Neuronal stem cell (in vitro differentiated cells): ENCODE measurements at places on chromosomes 16 and 17.
A peak's percentile ranks its signal among the peaks of the same experiment; 100 is the strongest.

DNA sequence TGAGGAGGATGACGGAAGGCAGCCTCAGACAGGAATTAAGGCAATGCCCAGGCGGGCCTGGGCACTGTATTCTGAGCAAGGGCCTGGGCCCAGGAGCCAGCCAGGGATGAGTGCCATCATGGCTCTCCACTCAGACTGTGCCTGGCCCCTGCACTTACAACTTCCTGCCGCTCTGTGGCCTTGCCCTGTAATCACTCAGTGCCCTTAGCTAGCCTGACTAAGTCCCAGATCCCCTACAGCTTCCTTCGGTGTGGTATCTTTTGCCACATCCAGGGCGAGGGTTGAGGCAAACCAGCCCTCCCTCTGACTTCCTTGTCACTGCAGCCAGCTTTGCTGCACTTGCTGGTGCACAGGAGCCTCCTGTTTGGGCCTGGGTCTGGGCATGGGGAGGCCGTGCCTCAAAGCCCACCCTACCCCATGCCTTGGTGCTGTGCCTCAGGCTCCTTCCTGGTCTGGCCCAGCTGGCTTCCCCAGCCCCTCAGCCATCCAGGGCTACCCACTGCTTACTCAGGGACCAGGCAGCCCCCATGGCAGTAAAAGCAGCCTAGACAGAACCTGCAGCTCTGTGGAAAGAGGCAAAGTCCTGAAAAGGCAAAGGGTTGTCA, 9.3 kb downstream of the SLC46A1 start:
- no peak for DNase-seq

DNA sequence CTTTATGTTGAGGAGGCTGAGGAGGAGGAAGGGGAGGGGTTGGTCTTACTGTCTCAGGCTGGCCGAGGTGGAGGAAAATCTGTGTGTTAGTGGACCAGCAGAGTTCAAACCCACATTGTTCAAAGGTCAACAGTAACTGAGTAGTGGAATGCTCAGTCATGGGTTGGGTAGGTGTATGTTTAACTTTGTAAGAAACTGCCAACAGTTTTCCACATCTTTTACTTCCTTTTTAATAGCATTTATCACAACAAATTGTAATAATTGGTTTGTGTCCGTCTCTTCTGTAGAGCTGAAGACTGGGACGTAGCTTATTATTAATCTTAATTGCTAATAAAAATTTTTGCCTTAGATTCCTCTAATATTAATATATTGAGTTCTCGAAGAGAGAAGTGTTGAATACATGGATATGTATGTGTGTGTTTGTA, 5.3 kb downstream of the ATP6V0A1 start:
- DNase-seq = no peak

DNA sequence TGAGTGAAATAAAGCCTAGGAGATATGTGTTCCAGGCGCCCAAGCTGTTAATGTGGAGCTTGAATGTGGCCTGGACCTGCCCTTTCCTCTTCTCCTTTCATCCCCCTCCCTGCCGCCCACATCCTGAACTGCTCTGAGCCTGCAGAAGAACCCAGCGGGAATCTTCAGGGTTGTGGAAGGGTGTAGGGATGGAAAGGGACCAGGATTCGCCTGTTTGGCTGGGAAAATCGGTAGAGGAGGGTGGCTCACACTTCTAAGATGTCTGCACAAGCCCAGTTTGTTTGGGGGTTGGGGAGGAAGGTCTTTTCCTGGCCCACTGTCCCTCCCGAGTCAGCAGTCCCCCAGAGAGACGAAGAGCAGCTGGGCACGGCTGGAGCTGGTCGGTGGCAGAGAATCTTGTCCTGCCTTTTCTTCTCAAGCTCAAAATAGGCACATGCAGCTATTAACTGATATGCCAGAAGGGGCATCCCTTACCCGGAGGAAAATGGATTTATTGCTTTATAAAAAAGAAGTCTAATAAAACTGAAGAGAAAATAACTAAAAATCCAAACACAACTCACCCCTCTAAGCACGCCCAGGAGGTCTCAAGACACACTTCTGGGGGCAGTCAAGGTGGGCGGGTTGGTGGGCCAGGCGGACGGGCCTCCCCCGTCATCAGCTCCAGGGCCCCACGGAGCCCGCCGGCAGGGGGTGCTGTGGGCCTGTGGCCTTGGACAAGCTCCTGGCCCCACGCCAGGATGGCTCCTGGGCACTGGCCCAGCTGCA, 11.5 kb upstream of the PITPNA start:
- DNase-seq = peak; percentile 55

DNA sequence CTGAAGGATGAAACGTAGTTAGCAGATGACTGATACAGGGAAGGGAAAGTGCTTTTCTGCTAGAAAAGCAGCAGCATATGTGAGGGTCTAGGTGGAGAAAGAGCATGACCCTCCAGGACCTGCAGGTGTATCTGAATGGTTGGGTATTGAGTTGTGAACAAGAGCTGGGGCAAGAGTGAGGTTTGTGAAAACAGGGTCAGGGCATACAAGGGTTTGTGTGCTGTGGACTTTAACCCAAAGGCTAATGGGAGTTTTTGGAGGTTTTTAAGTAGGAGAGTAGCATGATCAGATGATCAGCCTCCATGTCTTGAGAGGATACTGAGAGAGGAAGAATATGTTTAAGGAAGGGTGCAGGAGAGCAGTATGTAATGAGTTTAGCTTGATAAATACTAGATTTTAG, 6.1 kb upstream of the CMTM1 start:
- DNase-seq = no peak

GRCh38 chr16:50183316-50183715, 30.2 kb downstream of the TENT4B start:
- no peak for DNase-seq

- no peak for DNase-seq
Measured at GRCh38 chr16:23676924-23677480, 1.7 kb upstream of the PLK1 start.

DNA sequence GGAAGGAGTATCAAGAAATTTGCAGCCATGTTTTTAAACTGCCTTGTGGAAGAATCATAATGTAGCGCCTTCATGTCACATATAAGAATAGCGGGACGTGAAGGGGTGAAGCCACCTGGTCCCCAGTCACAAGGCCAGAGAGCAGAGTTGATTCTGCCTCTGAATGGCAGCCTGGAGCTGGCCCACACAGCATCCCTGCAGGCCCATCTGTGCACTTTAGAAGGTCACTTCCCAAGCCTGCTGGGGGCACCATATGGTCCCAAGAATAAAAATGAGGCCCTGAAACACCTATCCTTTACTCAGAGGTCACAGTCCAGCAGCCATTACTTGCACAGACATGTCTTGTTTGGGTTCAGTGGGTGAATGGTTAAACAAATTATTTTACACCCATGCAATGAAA, 15.0 kb downstream of the CD300E start:
- DNase-seq = no peak

DNA sequence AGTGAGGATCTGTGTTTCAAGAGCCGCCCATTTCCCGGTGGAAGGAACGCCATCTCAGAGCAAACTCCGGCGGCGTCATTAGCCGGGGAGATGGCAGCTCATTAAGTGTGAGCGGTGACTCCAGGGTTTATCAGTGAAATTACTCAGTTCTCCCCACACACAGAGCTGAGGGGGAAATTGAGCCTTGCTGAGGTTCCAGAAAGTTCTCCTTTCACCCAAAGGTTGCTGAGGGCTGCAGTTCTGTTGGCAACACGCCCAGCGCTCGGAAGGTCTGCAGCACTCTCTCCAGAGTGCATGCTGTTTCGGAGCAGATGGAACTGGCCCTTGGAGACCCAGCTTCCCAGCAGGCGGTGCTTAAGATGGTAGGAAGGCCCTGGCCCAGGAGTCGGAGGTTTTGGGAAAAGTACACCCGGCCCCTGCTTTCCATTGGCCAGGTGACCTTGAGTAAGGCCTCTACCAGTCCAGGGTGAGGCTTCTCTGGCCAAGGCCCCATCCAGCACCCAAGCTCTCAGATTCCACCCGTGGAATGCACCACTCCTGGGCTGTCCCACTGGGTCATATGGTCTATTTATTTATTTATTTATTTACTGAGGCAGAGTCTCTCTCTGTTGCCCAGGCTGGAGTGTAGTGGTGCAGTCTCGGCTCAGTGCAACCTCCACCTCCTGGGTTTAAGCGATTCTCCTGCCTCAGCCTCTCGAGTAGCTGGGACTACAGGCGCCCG, 167.7 kb upstream of the CIBAR2 start:
- no peak for DNase-seq
